Left renal cortex interstitium (tissue), 4 donors: ENCODE measurements at places on chromosomes 11 and 22. TPM values are rescaled to one million over a fixed set of nuclear protein-coding genes. Genes with fewer than 3 reads are reported as not detected.

Gene OR5B12
- polyA plus RNA-seq: not detected

Gene OR10A2
- polyA plus RNA-seq: 0.03 TPM

Gene APOA4
- not detected for polyA plus RNA-seq

Gene CLNS1A
- polyA plus RNA-seq: 202 TPM

Gene GNAZ
- 6.8 TPM for polyA plus RNA-seq

DNA sequence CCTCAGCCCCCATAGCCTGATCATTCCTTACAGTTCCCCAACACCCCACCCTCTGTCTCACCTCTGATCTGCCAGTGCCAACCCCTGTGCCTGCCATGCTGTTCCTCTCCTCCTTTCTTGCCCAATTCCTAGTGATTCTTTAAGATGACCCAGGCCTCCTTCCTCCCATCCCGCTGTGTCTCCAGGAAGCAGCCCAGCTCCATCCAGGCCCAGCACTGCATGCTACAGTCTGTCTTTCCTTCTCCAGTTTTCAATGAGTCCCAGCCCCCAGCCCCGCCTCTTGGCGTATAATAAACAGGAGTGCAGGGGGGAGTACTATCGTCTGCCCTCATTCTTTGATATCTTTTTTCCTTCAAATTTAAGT is 12.3 kb downstream of the LTBP3 start:
- DNase-seq: no peak

DNA sequence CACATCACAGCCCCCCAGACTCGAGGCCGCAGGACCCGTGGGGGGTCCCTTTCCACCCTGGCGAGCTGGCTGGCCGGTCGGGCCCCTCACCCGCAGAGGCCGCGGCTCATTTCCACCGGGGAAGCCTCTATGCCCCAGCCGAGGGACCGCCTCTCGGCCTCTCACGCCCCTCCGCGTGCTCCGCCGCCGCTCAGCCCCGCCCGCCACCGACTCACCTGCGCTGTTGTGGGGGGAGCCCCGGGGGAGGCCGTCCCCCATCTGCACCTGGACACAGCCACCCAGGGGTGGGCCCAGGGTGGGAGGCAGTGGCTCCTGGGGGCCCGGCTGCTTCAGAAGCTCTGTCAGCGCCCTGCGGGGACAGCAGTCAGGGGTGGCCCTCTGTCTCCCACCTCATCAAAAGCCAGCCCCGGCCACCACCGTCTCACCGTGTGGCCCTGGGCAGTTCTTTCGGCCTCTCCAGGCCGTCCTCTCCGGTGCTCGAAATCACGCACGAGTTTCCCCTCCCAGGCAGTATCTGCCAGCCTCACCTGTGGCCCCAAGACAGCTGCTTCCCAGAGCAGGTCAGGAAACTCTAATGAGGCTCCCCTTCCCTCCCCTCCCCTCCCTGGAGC is 3.8 kb downstream of the SHISA8 start:
- DNase-seq: no peak

DNA sequence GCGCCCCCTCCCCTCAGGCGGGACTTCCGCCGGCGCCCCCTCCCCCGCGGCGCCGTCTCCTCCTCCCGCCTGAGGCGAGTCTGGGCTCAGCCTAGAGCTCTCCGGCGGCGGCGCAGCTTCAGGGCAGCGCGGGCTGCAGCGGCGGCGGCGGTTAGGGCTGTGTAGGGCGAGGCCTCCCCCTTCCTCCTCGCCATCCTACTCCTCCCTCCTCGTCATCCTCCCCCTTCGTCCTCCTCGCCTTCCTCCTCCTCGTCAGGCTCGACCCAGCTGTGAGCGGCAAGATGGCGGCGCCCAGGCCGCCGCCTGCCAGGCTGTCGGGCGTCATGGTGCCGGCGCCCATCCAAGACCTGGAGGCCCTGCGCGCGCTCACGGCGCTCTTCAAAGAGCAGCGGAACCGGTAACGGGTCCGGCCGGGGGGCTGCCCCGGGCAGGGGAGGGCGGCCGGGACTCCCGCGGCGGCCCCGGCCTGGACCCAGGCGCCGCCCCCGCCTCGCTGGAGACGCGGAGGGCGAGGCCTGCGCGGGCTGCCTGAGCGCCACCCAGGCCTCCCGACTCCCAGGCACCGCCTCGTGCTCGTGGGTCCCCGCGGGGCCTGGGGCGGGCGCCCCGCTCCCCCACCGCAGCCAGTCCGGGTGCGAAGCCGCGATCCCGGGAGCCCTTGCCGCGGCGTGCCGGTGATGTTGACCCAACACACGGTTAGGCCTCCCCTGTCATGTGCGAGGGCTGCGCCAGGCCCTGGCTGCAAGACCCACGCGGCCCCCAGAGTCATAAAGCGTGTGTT is at the start of gene ATXN10:
Gene ATXN10 (plus strand): TSS at position 52 of the 781 bp plus-strand sequence. CDS start 230 bp downstream, at position 282.
- DNase-seq: peak; percentile 71

GRCh38 chr11:39990421-39990831 is 1469.0 kb downstream of the LRRC4C start:
- DNase-seq: peak; percentile 58

GRCh38 chr11:132648851-132649250 is 883.5 kb downstream of the OPCML start:
- DNase-seq: no peak

DNA sequence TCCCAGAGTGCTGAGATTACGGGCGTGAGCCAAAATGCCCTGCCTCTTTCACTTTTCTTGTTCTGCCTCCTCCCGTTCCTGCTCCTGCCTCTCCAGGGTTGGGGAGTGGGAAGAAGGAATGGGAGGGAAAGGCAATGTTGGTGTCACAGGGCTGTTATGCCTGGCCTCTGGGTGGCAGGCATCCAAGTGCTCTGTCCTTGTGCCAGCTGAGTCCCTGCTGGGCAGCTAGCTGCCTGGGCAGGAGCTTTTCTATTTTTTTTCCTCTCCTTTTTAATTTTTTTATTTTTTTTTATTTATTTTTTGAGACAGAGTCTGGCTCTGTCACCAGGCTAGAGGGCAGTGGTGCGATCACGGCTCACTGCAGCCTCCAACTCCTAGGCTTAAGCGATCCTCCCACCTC is 4.1 kb upstream of the SAC3D1 start:
- no peak for DNase-seq

- DNase-seq: no peak
Measured at GRCh38 chr11:11580012-11580411, 41.8 kb downstream of the GALNT18 start.

- no peak for DNase-seq
Measured at GRCh38 chr11:75269367-75269660, 28.7 kb downstream of the TPBGL start.

- no peak for DNase-seq
Measured at GRCh38 chr11:128848815-128849455, 18.2 kb downstream of the KCNJ1 start.

- no peak for DNase-seq
Measured at GRCh38 chr22:48088251-48088650, 1325.8 kb downstream of the TBC1D22A start.

DNA sequence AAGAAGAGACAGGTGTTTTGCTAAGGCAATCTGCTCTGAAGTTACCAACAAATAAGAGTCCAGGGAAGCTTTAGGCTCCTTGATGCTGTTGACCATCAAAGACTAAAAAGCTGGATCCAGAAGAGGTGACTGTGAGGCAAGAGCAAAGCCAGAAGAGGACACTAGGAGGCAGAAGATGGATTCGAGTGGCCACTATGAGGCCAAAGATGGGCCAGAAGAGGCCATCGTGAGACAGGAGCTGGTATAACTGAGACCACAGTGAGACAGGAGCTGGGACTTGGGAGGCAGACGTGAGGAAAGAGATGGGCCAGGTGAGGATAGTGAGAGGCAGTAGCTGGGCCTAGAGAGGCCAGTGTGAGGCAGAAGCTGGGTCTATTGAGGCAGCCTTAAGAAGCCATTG is 37.7 kb downstream of the OR4C45 start:
- no peak for DNase-seq

DNA sequence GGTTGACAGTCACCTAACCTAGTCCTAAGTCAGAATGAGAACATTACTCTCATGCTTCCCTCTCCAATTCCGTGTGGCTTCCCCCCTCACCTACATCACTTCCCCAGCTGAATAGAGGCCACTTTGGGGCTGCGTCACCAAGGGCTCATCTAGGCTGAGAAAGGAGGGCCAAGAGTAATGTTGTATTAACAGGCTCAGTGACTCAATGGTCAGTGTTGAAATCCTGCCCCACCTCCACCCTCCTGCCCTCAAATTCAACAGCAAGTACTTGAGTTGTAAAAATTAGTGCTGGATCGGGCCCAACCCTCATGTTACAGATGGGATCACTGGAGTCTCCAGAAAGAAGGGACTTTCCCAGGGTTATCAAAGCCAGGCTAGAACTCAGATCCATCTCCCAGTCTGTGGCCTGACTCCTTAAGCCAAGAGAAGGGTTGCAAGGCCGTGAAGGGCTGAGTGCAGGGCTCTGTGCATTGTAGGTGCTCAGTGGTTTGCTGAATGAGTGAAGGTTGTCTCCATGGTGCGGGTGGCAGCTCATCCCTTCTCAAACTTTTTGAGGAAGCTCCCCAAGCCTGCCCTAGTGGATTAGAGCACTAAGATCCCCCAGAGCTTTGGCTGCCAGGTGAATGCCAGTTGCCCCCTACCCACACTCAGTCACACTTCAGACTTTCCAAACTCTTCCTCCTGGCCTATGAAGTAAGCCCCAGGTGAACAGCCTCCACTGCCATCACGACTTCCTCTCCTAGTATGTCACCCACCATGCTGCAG is 3.2 kb downstream of the DGAT2 start:
- DNase-seq: no peak

GRCh38 chr11:115706626-115707135 is 202.5 kb upstream of the CADM1 start:
- DNase-seq: no peak

DNA sequence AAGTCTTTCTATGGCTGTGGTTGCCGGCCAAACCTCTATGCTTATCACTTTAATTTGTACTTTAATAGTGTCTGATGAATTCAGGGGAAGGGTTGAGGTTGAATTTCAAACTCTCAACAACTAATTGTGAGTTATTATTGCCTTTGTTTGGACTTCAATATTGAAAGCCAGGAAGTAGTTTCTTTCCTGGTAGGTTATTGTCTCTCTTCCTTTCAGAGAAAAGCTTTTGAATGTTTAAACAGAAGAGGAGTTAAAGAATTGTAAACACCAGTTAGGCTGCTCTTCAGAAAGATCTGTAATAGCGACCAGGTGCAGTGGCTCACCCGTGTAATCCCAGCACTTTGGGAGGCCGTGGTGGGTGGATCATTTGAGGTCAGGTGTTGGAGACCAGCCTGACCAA is 22.2 kb downstream of the NNMT start:
- DNase-seq: no peak

- peak; percentile 79 for DNase-seq
Measured at GRCh38 chr11:113474362-113475159, 637 bp downstream of the DRD2 start.
